CD4-positive, alpha-beta T cell treated with Interleukin-17A for 1 hour (primary cell): ENCODE measurements at places on chromosomes 1 and 21.

GRCh38 chr1:33092438-33092837 is 11.5 kb downstream of the AZIN2 start:
- no peak for DNase-seq

DNA sequence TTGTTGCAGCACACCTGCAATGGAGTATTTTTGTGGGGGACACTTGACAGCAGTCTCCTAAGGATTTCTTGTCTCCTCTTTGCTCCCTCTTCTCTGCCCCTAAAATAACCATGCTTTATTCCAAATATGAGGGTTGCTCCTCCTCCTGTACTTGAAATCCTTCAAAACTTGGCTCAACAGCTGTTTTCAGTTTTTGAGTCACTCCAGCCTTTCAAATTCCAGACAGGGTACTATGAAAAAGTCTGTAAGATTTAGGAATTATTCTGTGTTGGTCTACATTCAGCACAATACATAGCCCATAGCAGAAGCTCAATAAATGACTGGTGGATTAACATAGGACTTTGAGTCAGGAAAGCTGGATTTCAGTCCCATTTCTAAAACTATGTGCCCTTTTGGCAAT is 5.5 kb downstream of the AP4B1 start:
- DNase-seq, result no peak

- no peak for DNase-seq
Measured at GRCh38 chr1:37865348-37866120, 6.1 kb upstream of the MTF1 start.

- no peak for DNase-seq
Measured at GRCh38 chr1:228876187-228876586, 140.9 kb downstream of the RHOU start.

GRCh38 chr1:1597275-1597930 is 2.5 kb downstream of the FNDC10 start:
- no peak for DNase-seq

GRCh38 chr1:37755290-37755689 is 9.6 kb downstream of the EPHA10 start:
- DNase-seq, result no peak

GRCh38 chr1:97849345-97850340 is 71.2 kb downstream of the DPYD start:
- no peak for DNase-seq

DNA sequence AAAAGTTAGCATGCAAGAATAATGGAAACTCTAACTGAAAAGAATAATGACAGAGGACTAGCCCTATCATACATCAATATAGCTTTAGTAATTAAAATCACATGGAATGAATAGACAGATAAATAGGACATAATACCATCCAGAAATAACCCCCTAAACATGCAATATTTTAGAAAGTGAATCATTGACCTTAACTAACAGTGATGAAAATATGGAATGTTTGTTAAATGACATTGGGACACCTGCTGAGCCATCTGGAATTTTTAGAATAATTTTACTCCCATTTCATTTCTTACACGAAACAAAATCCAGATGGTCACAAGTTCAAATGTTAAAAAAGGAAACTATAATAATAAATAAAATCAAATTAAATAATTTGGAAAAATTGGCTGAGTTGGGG is 53.1 kb upstream of the FMO3 start:
- DNase-seq, result no peak

DNA sequence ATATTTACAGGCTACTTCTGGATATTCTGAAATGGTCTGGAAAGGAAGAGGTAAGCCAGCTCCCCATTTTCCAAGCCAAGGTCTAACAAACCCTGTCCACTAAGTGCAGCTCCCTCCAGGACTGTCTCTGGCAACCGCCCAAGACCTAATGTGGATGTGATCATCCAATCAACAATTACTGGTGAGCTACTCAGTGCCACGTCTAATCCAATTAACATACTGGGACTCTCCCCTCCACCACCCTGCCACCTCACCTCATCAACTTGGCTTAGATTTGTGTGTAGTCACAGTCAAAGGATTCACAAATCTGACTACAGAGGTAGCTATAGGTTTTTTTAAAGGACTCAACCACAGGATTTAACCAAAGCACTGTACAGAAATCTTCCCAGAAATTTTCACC is 25.4 kb upstream of the S100A7 start:
- no peak for DNase-seq

DNA sequence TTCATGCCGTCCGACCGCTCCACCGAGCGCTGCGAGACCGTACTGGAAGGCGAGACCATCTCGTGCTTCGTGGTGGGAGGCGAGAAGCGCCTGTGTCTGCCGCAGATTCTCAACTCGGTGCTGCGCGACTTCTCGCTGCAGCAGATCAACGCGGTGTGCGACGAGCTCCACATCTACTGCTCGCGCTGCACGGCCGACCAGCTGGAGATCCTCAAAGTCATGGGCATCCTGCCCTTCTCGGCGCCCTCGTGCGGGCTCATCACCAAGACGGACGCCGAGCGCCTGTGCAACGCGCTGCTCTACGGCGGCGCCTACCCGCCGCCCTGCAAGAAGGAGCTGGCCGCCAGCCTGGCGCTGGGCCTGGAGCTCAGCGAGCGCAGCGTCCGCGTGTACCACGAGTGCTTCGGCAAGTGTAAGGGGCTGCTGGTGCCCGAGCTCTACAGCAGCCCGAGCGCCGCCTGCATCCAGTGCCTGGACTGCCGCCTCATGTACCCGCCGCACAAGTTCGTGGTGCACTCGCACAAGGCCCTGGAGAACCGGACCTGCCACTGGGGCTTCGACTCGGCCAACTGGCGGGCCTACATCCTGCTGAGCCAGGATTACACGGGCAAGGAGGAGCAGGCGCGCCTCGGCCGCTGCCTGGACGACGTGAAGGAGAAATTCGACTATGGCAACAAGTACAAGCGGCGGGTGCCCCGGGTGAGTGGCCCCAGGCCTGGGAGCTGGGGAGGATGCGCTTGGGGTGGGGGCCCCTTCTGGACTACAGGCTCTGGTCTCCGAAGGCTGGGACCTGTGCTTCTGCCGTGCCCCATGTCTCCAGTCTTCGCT is 1.1 kb downstream of the SKI start:
- peak; percentile 54 for DNase-seq

DNA sequence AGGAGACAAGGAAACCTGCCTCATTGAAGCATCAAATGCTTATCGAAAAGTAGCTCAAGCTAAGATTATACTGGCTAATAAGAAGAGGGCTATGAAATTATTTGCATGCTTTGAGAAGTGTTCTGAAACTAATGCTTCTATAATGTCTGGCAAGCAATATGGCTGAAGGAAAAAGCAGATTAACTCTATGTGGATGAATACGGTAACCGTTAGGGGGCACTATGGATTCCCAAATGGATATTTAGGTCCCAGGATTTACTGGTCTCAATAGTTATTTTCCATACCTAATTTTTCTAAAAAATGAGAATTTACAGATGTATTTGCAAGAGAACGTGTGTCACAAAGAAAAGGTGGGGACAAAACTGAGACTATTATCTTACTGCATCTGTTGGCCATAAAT is 34.6 kb upstream of the RRP15 start:
- no peak for DNase-seq

GRCh38 chr1:115677182-115677555 is 35.4 kb downstream of the VANGL1 start:
- no peak for DNase-seq

- DNase-seq, result no peak
Measured at GRCh38 chr1:20401405-20402010, 84.5 kb downstream of the CAMK2N1 start.

DNA sequence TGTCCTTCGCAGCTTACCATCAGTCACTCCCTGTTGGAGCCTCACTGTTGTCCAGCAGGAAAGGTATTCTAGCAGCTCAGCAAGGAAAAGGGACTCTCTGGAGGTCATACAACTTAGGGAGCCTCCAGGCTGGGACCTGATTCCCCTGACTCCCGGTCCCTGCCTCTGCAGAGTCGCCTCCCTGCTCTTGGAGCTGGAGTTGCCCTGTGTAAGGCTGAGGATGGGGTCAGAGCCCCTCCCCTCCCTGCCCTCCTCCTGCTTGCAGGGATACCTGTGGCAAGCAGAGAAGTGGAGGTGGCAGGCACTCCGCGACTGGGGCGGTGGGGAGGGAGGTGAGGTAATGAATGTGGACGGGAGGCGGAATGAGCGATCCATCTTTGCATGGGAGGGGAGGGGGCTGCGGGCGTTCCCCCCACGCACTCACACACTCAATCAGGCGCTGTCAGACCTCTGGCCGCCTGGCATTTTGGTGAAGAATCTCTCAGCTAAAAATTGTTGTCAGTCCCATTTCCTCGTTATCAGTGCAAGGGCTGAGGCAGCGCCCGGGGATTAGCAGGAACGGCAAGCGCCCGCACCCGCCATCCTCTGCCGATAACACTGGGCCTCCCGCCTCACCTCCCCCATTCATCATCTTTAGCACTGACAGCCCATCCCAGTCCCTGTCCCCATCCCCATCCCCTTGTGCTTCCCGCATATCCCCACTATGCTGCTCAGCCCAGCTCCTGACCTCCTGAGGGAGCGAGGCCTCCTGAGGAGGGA is 64.3 kb downstream of the TMEM53 start:
- DNase-seq, result no peak

- peak; percentile 49 for DNase-seq
Measured at GRCh38 chr1:211938561-211938997, 96.8 kb downstream of the INTS7 start.

GRCh38 chr1:65166572-65167305 is 18.7 kb downstream of the AK4 start:
- DNase-seq, result no peak

DNA sequence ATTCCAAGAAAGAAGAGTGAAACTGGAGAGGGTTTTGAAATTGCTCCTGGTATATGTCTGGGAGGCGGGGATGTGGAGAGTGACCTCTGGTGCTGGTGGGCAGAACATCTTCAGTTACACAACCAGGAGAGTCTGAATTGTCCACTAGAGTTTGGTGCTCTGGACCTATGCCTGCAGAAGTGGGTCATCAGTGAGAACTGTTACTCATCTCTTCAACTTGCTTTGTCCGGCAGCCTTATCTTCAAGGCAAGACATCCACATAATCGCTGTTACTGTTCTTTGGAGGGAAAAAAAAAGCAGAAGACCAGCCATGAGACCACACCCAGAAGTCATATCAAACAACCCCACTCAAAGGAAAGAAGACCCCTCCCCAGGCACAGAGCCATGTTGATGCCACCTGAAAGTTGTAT is 14.9 kb downstream of the SH2D1B start:
- DNase-seq, result no peak

DNA sequence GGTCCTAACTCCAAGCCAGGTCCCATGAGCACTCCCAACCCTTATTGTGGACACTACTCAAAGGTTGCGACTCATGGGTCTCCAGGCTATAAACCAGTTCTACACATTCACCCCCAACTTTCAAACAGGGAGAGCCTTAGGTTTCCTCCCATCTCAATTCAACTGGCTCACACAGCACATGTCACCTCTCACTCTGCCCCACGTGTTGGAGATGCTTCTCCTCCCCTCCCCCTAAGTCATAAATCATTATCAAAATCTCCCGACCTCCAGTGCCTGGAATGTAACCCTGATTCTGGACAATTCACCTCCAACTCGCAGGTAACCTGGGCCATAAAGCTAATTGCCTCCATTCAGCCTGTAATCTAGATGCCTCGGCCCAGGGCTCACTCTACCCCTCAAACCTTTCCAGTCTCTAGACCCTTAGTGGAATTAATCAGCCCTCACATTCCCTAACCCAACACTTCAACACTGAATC is 595 bp downstream of the AK2 start:
- no peak for DNase-seq

DNA sequence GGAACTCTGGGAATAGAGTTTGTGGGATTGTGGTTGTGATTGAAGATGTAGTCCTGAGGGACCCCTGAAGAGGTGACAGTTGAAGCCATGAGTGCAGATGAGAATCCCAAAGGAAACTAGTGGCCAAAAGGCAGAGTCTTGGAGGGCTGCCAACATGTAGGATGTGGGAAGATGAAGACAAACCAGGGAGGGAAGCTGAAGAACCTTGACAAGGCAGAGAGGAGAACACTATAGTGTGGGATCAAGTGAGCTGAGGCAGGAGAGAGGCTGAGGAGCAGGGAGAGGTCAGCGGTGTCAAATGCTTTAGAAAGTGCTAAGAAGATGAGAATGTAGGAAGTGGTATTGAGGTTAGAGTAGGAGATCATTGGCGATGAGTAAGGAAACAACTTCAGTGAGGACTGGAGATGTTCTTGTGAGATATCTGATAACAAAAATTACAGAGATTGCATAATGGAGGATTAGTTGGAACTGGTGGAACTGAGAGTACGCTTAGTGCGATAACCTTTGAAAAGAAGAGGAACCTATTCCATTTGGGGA is 88.5 kb upstream of the VCAM1 start:
- no peak for DNase-seq

GRCh38 chr1:169528215-169529067 is 42.7 kb upstream of the SLC19A2 start:
- no peak for DNase-seq

DNA sequence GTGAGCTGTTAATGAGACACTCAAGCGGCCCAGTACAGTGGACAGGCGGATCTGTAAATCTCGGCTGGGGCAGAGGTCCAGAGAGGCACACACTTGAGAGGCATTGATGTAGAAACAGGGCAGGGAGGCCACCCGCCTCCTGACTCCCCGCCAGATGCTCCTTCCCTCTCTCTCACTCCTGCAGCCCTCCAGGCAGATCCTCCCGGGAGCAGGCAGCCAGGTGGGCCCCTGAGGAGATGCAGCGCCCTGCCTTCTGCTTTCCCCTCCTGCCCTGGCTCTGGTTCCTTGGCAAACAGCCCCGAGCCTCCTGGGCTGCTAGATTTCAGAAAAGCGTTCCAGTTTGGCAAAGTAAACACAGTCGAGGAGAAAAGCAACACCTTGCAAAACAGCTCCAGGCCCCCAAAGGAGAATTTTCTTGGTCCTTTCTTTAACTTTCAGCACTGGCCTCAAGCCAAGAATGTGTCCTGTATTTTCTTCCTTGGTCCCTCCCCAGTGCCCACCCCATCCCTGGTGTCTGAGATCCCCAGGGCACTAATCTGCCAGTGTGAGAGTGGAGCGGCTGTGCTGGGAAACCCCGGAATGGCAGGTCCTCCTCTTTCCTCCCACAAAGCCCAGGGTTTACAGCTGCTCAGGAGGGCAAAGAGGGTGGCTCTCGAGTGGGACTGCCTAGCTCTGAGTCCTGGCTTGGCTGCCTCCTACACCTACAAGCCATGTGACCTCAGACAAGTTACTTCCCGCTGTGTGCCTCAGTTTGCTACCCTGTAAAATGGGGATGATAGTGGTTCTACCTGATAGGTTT is 29.4 kb upstream of the IFNLR1 start:
- DNase-seq, result no peak

DNA sequence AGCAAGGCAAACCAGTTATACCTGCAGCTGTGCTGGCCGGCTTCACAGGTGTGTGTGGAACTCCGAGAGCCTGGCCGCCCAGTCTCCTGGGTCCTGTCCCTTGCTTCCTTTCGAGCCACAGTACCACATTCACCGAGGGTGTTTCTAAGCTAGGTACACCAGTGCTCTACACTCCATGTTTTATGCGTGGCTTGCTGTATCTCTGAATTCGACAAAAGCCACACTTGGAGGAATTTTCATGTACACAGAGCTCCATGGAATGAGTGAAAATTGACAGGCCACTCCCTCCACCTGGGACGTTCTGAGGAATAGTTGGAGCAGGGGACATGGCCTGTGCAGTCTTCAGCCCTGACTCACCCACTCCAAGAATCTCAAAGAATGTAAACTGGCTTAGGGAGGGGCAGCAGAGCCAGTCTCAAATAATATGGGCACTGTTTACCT is 14.0 kb downstream of the ETS2 start:
- DNase-seq, result no peak

- no peak for DNase-seq
Measured at GRCh38 chr21:25764065-25764464, 29.3 kb downstream of the GABPA start.
